ENCODE measurements at places on chromosomes 11 and 22.

- no peak for DNase-seq
Observed at GRCh38 chr11:118619444-118620197, 12.2 kb downstream of the PHLDB1 start.

DNA sequence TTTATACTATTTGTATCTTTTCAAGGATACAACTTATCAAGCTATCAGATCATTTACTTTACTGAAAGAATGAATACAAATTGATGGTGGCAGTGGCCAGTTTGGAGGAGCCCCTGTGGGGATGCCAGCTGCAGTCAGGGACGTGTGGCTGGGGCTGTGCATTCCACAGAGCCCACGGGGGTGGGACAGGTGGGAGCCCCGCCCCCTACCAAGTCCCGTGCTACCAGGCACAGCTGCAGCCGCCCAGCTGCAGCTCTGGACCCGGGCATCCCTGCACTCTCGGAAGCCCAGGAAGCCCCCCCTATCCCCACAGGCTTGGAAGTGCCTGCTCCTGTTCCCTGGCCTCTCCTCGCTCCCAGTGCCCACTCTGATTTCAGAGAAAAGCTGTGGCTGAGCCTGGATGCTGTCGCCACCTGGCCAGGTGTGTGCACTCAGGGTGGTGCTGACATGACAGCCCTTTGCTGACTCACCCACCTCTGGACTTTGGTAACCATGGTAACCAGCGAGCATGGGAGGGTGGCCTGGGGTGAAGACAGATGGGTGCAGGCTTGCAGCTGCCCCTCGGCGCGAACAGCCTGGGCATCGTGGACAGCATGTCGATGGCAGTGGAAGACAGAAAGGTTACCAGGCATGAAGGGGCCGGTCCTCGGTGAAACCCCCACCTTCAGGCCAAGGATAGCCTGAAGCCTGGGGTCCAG lies 138.1 kb downstream of the SBF2 start:
- DNase-seq: no peak

- no peak for DNase-seq
Observed at GRCh38 chr11:91698845-91699244, 525.8 kb upstream of the FAT3 start.

- DNase-seq: no peak
Observed at GRCh38 chr11:33622806-33623205, 77.8 kb downstream of the C11orf91 start.

- no peak for DNase-seq
Observed at GRCh38 chr22:37525746-37526350, 6.6 kb upstream of the CARD10 start.

- no peak for DNase-seq
Observed at GRCh38 chr11:43955381-43956118, 13.1 kb downstream of the C11orf96 start.

DNA sequence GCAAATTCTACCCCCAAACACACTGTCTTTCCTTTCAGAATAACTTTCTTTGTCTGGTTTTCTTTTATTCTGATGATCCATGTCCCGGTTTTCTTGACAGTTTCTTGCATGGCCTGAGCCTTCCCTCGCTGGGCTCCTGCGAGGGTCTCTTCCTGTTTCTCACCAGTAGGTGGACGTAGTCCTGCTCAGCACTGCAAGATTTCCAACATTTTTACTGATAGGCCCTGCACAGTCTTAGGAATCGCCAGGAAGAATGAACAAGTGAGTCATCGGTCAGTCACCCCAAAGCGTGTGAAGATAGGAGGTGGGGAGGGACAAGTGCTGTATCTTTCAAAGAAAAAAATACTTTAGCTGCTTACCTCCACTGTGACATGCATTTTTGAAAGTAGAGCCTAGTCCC lies 16.9 kb upstream of the KIRREL3 start:
- no peak for DNase-seq

DNA sequence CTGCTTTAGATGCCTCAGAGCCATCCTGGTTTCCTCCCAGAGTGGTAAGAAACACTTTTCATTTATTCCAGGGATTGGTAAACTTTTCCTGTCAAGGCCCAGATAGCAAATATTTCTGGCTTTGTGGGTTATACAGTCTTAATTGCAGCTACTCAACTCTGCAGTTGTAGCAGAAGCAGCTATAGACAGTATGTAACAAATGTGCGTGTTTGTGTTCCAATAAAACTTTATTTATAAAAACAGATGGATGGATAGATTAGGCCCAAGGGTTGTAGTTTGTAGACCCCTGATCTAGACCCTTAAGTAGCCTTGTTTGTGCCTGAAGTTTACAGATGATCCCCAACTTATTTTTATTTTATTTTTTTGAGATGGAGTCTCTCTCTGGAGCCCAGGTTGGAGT lies 17.9 kb downstream of the NNMT start:
- no peak for DNase-seq

DNA sequence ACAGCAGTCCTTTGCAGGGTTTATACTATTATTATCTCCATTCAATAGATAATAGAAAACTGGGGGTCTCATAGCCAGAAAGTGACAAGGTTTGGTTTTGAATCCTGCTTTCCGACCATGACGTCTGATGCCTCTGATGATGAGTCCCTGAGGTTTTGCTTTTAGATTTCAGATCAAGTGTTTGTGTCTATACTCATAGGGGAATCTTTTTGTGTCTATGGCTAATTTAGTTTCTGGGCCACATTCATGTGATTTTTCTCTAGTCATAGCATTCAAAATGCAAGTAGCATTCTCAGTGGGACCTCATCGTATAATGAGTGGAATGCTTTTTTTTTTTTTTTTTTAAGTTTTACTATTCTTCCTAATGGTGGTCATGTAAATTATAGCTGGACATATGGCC lies 72.9 kb downstream of the TNRC6B start:
- DNase-seq: no peak

DNA sequence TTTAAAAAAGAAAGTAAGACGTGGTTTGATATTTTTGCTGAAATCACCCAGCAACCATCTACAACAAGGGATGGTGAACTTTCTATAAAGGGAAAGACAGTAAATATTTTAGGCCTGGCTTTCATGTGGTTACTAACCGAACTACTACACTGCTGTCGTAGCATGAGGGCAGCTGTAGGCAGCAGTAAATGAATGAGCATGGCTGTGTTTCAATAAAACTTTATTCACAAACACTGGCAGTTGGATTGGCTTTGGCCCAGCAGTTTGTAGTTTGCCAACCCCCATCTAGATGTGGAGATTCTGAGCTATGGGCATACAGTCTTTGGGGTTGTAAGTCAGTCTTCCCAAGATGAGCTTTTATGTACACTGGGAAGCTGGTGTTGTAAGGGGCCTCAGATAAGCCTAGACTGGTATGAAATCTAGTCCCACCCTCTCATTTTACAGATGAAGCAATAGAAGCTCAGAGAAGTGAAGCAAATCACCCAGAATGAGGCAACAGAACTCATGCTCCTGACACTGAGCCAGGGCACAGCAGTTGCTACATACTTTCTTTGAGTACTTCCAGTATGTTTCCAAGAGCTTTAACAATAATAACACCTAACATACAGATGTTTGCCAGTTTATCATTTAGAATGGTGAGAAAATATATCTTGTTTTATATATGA lies 204.4 kb downstream of the ADAMTS15 start:
- no peak for DNase-seq

- peak; percentile 44 for DNase-seq
Observed at GRCh38 chr11:64226507-64227051, 505 bp downstream of the NUDT22 start.

DNA sequence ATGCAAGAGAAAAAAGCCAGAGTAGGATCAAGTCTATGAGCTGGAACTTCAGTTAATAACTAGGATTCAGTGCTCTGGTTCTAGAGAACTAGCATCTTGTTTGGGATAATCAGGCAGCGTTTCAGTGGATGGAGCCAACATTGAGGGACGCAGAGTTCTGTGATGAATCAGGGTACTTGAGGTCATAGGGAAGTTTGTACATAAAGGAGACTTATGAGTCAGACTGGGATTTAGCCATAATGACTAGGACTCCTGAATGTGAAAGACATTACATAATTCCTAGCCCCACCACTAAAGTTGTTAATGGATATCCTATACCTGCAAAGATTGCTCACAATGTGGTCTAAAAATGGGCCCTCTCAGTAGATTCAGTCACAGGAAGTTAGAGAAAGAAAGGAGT lies 6.8 kb downstream of the SLN start:
- DNase-seq: no peak

GRCh38 chr11:41579546-41579945 lies 120.1 kb upstream of the LRRC4C start:
- no peak for DNase-seq
